ENCODE measurements at places on chromosomes 4 and X. TPM values are rescaled to one million over a fixed set of nuclear protein-coding genes. Genes with fewer than 3 reads are reported as not detected.

The BEX3 gene
- polyA plus RNA-seq = 7.0 TPM

The PPP3CA gene
- polyA plus RNA-seq = 18.0 TPM

The CHRDL1 gene
- polyA plus RNA-seq = not detected

The CSAG3 gene
- polyA plus RNA-seq = not detected

The UGT2B17 gene
- 3.6 TPM for polyA plus RNA-seq

The PASD1 gene
- not detected for polyA plus RNA-seq

Data from IgD-negative memory B cell (primary cell).